ENCODE measurements at places on chromosomes 13 and 19.

DNA sequence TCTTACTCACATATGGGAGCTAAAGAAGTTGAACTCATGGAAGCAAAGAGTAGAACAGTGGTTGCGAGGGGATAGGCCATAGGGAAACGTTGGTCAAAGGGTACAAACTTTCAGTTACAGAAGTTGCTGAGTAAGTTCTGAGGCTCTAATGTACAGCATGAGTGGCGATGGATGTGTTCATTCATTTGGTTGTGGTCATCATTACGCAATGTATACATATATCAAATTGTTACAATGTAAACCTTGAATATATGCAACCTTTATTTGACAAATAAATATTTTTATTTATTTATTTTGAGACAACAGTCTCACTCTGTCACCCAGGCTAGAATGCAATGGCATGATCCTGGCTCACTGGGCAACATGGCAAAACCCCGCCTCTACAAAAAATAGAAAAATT, 38.7 kb downstream of the ZIC5 start:
- DNase-seq, result no peak

- DNase-seq, result no peak
These were observed 296.8 kb upstream of the SGCG start for GRCh38 chr13:22883956-22884355.

GRCh38 chr13:47413526-47413925, 516.7 kb upstream of the HTR2A start:
- DNase-seq, result no peak

- DNase-seq, result no peak
These were observed 7.2 kb downstream of the DNAJC15 start for GRCh38 chr13:43030548-43030947.

GRCh38 chr19:15452111-15453047, 2.6 kb upstream of the WIZ start:
- no peak for DNase-seq

All from stimulated activated CD4-positive, alpha-beta T cell treated with anti-CD3 and anti-CD28 coated beads, Interleukin-1b, Interleukin-23, amount 100 ng/mL, for 24 hours (primary cell).